ENCODE measurements at places on chromosomes 1 and 21.

DNA sequence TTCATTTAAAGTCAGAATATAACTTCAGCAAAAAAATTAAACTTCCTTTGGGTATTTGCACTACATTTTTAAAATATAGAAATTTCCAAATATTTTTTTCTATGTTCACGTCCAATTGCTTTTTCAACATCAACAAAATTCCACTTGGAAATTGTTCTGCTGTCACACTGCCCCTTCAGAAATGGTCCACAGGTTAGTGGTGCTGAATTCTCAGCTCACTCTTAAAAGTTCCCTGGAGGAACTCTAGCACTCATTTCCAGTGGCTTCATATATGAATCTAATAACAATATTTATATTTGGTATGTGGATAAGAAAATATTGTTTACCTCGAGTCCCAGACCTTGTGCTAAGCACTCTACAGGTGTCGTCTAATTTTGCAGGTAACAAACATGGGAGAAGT is 27.4 kb upstream of the VAV3 start:
- DNase-seq = no peak

- no peak for DNase-seq
These were observed 170.8 kb downstream of the ATG4C start for GRCh38 chr1:62954758-62955157.

GRCh38 chr1:95793893-95794292 is 559.9 kb downstream of the RWDD3 start:
- DNase-seq = no peak

DNA sequence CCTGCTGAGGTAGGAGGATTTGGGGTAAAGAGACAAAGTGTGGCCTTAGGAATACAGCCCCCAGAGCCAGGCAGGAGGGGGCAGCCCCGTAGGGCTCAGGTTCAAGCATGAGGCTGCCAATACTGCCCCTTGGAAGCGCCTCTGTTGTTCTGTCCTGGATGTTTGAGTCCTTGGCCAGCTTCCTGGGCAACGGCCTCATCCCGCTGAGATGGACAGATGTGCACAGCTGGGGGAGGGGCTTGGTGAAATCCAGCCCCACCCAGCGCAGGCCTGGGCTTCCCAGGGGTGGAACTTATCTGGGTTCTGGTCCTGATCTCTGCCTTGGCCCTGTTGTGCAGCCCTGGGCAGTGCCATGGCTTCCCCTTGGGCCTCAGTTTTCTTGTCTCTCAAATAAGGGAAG is 34.8 kb upstream of the MAN1C1 start:
- no peak for DNase-seq

GRCh38 chr1:6167391-6168303 is 12.5 kb downstream of the CHD5 start:
- no peak for DNase-seq

DNA sequence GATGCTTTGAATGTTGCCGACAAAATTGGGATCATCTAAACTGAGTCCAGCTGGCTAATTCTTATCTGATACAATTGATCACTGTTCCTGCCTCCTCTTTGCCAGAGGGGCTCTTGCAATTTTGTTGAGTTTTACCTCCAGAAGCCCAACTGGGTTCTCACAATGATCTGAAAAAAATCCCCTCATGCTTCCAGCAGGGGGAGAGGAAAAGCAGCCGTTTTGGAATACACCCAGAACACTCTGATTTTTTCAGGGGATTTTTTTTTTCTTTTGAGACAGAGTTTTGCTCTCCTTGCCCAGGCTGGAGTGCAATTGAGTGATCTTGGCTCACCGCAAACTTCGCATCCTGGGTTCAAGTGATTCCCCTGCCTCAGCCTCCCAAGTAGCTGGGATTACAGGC is 13.9 kb upstream of the RERE start:
- DNase-seq = no peak
